ENCODE measurements at places on chromosomes 4 and X.

DNA sequence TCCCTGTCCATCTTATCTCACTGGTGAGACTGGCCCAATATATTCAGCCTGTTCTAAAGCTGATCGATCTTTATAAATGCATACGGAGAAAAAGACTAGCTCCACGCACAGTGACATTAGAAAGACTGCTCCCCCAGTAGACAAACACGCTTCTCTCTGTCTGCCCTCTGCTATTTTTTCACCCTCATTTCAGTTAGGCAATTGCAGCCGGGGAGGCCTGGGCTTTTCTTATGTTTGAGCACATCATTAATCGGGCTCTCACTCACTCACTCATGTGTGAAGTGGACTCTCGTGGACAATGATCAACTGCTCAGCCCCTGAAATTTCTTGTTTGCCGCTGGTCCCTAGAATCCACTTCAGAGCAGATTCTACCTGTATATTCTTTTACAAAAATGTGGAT is 824.7 kb upstream of the TENM3 start:
- no peak for DNase-seq

DNA sequence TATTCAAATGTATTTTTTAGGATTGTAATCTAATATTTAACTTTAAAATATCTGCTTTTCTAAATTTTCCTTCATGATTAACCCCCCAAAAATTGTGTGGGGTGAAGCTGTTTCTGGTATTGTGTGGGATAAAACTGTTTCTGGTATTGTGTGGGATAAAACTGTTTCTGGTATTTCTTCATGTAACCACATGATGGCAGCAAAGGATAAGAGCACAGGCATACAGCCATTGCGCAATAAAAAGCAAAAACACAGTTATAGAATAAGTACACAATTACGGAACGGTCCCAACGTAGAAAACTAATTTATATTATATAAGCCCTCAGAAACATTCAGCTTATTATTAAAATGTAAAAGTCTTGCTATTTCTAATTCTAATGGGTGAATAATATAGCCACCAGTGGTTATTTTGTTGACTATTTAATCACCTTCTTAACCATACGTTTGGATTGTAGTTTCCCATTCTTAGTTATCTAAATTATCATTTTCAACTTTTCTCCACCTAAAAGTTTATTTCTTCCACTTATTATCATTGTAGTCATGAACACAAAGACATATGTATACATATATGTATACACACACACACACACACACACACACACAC is 333.9 kb upstream of the FSTL5 start:
- DNase-seq, result no peak

GRCh38 chr4:121338518-121338917 is 42.3 kb downstream of the QRFPR start:
- DNase-seq, result no peak

GRCh38 chrX:148649145-148649795 is 148.9 kb downstream of the AFF2 start:
- no peak for DNase-seq

GRCh38 chrX:2360731-2361130 is 140.0 kb downstream of the DHRSX start:
- no peak for DNase-seq
